ENCODE measurements at places on chromosomes 4 and X. TPM values are rescaled to one million over a fixed set of nuclear protein-coding genes. Genes with fewer than 3 reads are reported as not detected.

GRCh38 chr4:162938738-162939485 lies 227.8 kb downstream of the NAF1 start:
- no peak for DNase-seq

DNA sequence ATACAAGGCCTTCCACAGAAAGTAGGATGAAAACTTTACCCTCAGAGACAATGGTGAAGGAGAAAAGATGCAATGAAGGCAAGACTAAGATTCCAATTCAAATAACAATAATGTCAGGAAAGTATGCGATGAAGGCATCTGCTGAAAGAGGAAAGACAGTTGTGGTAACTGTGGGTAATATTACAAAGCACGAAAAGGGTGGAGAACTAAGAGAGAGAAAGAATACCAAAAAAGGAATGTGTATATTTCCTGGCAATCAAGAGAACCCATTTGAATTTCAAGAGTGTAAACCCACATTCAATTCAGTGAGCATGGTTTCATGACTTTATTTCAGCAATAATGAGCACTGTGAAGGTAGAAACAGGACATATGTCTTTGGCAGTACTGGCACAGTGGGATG lies 225.5 kb downstream of the PALLD start:
- DNase-seq: no peak

GRCh38 chrX:137545711-137546651 lies 19.9 kb upstream of the ZIC3 start:
- no peak for DNase-seq

SYP gene
- total RNA-seq: 0.33 TPM

GRCh38 chr4:93829820-93830687 lies 1.5 kb downstream of the ATOH1 start:
- DNase-seq: no peak

DNA sequence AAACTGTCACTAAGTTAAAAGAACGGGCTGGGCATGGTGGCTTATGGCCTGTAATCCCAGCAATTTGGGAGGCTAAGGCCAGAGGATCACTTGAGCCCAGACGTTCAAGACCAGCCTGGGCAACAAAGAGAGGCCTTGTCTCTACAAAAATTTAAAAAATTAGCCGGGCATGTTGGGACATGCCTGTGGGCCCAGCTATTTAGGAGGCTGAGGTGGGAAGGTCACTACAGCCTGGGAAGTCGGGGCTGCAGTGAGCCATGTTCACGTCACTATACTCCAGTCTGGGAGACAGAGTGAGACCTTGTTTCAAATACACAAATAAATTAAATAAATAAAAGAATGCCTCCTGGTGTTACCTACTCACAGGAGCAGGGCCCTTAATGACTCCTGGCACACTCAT lies 69.5 kb downstream of the APBB2 start:
- no peak for DNase-seq

GRCh38 chr4:170818786-170819185 lies 729.0 kb upstream of the AADAT start:
- DNase-seq: no peak

MAGEA9B gene
- not detected for total RNA-seq

GRCh38 chr4:41613386-41613785 lies 75.4 kb downstream of the LIMCH1 start:
- DNase-seq: peak; percentile 49

NCAPG gene
- 13.6 TPM for total RNA-seq

DNA sequence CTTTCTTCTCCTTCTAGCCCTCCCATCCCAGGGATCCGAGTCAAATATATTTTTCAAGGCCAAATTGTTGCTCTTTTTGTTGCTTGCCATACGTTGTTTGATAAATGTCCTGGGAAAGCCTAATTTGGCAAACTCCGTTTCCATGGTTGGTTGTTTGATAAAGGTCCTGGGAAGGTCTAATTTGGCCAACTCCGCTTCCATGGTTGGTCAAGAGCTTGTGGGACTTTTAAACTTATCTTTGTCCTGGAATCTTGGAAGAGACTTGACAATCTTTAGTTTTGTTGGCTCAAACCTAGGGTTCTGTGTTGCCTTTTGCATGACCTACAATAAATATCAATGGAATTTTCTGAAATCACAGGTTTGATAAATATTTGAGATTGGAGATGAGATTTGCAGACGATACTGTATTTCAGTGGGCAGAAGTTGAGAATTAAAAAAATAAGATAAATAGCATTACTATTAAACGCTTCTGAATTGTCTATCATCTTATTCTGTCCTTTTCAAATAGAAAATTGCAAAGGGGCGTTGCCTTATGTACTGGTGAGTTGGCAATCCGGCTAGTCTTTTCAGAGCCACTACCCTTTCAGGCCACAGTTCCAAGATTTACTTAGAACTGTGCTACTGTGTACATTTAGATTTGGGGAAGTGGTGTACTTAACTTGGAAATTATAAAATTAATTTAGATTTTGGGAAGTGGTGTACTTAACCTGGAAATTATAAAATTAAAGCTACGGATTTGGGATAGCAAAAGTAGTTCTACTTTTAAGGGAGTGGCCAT lies 804 bp downstream of the OSTC start:
- DNase-seq: no peak

DNA sequence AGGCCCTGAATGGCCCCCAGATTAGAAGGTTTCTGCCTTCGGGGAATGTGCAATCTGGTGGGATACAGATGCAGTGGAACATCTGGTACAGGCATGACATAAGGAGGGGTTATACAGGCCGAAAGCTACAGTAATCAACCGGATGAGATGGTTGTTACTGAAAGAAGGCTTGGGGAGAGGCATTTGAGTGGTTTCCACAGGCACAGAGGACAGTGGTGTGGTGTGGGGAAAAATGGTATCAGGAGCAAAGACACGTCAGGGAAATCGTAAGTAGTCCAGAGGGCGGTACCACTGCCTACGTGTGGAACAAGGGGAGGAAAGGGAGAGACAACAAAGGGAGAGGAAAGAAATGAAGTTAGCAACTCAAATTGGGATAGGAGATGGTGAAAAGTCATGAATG lies 3.0 kb downstream of the PDLIM3 start:
- no peak for DNase-seq

- DNase-seq: no peak
Observed at GRCh38 chr4:4913147-4913561, 53.7 kb downstream of the MSX1 start.

GRCh38 chr4:103934178-103934789 lies 214.5 kb upstream of the TACR3 start:
- DNase-seq: no peak

DNA sequence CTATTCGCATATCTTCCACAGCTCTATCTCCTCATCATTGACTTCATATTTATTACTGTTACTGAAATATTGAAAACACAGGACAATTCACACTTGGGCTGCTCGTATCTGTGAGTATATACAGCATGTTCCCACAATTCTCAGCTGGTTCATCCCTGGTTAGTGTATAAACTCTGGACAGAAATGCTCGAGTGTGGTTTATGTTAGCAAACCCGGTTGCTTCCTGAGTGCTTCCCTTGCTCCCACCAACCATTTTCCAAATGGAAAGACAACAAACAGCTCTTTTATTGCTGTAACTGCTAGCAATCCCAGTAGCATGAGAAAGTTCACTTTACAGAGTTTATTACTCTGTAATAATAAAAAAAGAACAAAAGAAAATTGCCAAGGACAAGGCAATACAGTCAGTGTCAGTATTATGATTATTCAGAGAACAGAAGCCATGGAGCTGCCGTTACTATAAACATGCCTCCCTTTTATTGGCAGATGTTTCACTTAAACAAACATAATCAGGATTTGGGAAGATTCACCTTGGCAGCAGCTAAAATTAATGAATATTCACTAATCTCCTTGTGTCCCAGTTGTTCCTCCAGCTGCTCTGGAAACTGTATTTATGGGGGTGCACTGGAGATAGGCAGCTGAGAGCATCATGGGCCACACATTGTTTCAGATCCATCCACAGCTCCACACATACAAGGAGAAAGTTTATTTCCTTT lies 134.1 kb upstream of the GUCY1A1 start:
- DNase-seq: no peak

- DNase-seq: no peak
Observed at GRCh38 chrX:118272242-118272641, 73.7 kb upstream of the WDR44 start.

GRK4 gene
- 18.3 TPM for total RNA-seq

- DNase-seq: no peak
Observed at GRCh38 chr4:183499389-183499788, 5.5 kb upstream of the ING2 start.

GRCh38 chr4:22922426-22922825 lies 229.7 kb downstream of the GBA3 start:
- DNase-seq: no peak

DNA sequence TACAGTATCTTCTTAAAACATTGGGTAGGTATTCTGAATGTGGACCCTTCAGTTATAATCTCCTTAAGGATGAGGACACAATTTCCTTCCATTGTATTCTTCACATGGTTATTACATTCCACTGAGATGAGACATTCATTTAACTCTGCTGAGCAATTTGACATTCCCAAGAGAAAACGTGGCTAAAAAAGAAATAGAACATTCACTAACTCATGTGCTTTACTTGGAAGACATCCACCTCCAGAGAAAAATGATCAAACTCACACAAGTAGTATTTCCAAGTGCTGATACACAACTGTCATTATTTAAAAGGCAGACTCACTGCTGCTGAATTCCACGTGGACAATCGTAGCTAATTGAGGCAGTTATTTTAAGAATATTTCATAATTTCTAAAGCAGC lies 227.9 kb upstream of the ANKRD50 start:
- DNase-seq: no peak

MTNR1A gene
- 0.80 TPM for total RNA-seq

- no peak for DNase-seq
Observed at GRCh38 chrX:110293658-110294057, 24.2 kb downstream of the AMMECR1 start.

DNA sequence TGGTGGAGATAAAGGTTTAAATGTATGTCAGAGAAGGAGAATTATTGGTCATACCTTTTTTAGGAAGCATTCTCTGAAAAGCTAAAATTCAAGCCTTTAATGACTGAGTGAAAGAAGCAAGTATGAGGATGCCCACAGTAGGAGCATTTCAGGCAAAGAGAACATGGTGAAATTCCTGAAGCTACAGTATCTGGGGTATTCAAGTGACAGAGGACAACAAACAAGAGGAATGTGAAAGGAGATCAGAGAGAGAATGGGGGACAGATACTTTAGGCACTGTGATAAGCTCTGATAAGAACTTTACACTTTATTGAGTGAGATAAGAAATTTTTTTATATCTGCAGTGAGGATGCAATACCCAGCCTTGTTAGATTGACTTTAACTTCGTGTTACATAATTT lies 621.3 kb upstream of the AGA start:
- no peak for DNase-seq

DNA sequence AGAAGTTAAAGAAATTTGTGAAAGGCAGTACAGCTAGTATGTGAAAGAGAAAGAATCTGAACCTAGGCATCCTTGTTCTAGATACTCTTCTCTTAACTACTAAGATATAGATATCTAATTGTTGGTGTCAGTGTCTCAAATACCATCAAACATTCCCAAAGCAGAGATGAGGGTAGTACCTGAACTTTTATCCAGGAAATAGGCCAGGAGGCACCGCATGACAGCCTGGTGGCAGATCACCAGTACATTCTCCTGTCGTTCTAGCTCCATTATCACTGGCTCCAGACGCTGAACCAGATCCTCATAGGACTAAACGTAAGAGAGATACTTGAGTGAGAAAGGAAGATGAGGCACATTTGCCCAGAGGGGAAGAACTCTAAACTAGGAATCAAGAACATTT lies 16.8 kb downstream of the TRO start:
- no peak for DNase-seq

DMRTC1 gene
- 0.88 TPM for total RNA-seq

PLS3 gene
- total RNA-seq: 443 TPM

DNA sequence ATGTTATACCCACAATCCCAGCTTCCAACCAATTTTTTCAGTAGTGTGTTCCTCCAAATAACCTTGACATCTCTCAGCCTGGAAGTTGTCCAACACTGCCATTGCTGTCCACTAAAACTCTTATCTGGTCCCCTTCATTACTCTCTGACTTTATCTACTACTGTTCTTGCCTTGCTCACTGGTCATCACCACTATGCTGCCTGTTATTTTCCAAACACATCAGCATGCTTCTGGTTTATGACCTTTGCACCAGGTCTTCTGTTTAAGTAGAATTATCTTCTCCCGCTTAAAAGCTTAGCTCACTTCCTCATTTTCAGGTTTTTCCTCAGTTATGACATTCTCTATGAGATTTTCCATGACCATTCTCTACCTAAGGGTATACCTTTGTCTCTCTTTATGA lies 5.5 kb downstream of the ELMOD2 start:
- no peak for DNase-seq

TCEAL5 gene
- not detected for total RNA-seq

DNA sequence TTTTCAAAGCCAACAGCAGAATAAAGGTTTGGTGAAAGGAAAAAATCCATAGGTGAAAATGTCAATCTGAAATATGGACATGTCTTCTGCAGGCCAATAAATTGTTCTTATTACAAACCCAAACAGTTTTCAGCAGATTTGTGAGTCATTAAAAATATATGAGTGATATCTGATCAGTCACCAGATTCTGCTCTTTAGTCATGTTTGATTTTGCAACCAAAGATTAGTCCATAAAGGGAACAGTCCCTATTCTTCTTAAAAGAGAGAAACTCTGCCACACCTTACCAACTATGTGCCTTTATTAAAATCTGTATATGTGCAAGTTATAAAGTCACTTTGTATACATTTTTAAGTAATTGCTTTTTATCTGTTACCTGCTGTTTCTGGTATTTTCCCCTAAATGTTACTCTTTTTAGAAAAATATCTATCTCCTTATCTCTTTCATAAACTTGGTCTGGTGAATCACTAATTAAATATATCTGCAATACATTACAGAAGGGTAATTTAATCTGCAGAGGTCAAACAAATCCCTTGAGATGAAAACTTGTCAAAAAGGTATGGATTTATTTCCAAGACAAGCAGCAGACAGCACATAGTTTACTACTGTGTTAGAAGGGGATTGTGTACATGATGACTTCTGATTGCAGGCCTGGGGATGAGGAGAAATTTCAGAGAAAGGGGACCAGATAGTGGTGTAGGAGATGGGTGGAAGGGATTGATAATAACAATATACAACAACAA lies 322.9 kb upstream of the NWD2 start:
- DNase-seq: no peak

GRCh38 chrX:39633293-39633692 lies 464.5 kb downstream of the BCOR start:
- no peak for DNase-seq

- no peak for DNase-seq
Observed at GRCh38 chrX:10554612-10555270, 65.6 kb downstream of the MID1 start.

GRCh38 chr4:17310269-17310652 lies 201.6 kb downstream of the QDPR start:
- DNase-seq: no peak

SERPINA7 gene
- not detected for total RNA-seq

DNA sequence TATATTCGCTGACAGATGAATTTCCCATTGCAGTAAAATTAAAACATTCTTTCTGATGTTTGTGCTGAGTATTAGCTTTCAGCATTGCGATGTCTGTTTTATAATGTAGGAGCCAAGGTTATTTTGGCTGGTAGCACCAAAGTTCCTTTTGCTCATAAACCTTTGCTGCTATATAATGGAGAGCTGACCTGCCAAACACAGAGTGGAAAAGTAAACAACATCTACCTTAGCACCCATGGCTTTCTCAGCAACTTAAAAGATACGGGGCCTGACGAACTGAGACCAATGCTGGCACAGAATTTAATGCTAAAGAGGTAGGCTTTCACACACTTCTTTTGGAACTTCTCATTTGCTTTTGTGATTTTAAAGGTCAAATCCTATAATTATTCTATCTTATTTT lies 46.0 kb downstream of the WDR19 start:
- no peak for DNase-seq

PCDH7 gene
- 74.3 TPM for total RNA-seq
